Ammon's horn (tissue), 1 donor: ENCODE measurements at places on chromosomes 6 and 20.

- no peak for DNase-seq
Observed at GRCh38 chr6:57104336-57104735, 14.3 kb downstream of the ZNF451 start.

DNA sequence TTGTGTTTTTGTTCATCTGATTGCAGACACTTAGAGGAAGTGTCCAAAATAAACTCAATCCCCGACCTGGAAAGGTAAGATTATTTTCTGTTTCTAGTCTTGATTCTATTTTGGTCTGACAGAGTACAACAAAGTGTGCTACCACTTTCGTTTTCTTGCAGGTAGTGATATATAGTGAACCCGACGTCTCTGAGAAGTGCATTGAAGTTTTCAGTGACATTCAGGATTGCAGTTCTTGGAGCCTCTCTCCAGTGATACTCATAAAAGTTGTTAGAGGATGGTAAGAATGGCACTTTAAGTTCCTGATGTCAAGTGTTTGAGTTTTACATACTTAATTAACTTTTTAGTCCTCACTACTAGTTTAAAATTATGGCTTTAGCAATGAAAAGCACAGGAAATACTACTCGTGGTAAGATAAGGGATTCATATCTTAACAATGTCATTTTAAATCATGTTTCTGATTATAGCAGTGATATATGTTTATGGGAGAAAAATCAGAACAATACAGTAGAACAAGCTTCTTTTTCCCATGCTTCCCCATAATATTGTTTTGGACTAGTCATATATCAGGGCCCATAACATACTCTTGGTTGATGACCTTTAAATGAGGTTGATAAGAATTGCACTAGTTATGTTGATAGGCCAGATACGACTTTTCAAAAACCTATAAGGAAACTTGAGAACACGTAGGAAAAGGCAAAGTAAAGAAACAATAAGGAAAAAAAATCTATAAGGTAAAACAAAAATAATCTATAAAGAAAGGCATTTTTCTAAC is 104.0 kb downstream of the RTN4IP1 start:
- DNase-seq, result no peak

DNA sequence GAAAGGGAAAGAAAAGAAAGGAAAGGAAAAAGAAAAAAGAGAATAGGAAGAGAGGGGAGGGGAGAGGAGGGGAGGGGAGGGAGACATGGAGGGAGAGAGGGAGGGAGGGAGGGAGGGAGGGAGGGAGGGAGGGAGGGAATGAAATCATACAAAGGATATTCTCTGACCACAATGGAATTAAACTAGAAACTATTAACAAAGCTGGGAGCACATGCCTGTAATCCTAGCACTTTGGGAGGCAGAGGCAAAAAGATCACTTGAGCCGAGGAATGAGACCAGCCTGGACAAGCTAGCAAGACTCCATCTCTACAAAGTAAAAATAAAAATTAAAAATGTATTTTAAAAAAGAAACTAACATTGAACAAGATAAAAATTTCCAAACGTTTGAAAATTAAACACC is 62.8 kb downstream of the ILRUN start:
- no peak for DNase-seq

DNA sequence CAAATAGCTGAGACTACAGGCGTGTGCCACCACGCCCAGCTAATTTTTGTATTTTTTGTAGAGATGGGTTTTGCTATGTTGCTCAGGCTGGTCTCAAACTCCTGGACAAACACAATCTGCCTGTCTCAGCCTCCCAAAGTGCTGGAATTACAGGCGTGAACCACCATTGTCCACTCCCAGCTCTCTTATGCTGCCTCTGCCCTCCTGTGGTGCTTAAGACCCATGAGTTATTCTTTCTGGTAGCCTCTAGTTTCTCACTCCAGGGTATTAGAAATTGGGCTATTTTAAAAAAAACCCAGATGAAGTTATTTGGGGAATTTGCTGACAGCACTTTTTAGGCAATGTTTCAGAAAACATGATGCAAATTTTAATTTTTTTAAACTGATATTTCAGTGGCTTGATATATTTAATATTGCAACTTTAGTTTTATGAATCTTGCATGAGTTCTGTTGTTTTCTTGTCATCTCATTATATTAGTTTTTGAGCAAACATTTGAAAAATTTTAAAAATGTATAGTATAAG is 114.0 kb upstream of the FOXO3 start:
- no peak for DNase-seq

GRCh38 chr6:53322188-53323029 is 26.3 kb downstream of the ELOVL5 start:
- DNase-seq, result no peak

DNA sequence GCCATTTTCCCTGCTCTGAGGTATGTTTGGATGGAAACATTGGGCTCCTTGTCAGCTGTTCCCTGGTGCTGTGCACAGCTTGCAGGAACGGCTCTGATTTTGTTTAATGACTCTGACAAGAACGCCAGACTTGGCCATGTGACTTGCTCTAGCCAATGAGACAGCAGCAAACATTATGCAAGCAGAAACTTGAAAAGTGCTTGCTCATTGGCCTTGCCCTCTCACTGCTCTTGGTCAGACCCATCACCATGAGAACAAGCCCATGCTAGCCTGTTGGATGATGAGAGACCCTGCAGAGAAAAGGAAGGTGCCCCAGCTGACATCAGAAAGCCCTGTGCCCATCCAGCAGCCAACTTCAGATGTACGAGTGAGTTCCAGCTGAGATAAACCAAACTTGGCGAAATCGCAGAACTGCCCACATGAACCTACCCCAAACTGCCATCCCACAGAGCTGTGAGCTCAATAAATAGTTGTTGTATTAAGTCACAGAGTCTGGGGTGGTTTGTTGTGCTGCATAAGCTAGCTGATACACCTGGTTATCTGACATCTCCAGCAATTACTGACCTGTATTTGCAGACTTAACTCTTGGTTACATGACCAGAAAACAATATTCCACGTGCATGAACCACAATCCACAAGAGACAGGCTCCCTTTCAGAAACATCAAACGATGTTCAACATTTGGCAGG is 96.9 kb downstream of the JPH2 start:
- no peak for DNase-seq

- DNase-seq, result no peak
Observed at GRCh38 chr20:640674-641515, 12.1 kb downstream of the SRXN1 start.

- no peak for DNase-seq
Observed at GRCh38 chr6:1593958-1594314, 15.8 kb upstream of the FOXC1 start.

- no peak for DNase-seq
Observed at GRCh38 chr6:30007132-30007764, 53.8 kb upstream of the POLR1H start.

GRCh38 chr20:2449386-2449785 is 21.2 kb downstream of the SNRPB start:
- DNase-seq, result no peak

DNA sequence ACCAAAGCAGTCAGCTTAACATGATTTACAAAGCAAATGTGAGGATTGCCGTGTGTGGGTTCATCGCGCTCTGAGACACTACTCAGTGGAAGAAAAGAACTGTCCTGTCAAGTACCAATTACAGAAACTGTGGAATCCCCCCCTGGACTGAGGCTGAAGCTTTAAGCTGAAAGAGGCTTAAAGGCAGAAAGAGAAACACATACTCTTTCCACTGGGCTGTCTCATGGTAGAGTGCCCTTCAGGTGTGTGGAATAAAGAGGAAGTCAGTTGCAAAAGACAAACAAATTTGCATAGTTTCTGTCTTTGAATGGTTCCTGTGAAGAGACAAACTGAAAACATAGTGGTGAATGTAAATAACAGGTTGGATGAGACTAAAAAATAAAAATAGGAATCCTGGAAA is 560.4 kb upstream of the SYNCRIP start:
- no peak for DNase-seq

DNA sequence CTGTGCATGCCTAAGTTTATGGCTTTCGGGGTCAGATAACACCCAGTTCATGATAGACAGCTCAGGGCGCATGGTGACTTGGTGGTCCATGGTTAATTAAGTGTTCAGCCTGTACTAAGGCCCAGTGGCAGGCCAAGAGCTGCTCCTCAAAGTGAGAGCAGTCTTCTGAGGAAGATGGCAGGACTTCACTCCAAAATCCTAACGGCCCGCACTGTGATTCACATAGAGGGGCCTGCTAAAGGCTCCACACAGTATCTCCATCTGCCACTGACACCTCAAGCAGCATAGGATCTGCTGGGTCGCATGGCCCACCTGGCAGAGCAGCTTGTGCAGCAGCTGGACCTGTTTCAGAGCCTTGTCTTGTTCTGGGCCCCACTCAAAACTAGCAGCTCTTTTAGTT is 10.6 kb upstream of the CST7 start:
- DNase-seq, result no peak

- DNase-seq, result no peak
Observed at GRCh38 chr20:10178727-10179313, 39.8 kb upstream of the SNAP25 start.

DNA sequence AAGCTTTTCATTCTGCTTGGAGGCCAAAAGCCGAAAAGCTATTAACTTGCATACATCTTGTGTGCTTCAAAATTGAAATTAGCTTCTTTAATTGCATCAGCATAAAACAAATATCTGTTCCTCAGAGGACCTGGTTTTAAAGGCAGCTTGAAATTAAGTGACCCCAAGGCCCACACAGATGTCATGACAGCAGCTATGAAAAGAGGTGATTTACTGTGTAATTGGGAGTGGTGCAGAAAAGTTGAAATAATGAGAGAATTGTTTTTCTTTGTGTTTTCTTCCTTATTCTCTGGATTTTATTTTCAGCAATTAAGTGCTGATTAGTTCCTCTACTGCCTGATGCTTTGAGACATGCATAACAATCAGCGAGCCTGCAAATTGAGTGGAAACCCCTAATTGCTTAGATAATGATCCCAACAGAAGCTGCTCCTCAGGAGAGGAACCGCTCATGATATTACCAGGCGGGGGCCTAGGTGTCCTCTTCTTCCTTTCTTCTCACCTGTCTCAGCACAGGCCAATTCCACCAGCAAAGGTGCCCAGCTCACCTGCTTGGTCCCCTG is 34.1 kb upstream of the GGTLC1 start:
- no peak for DNase-seq

- peak; percentile 61 for DNase-seq
Observed at GRCh38 chr6:51265426-51265825, 446.8 kb downstream of the TFAP2B start.

GRCh38 chr6:97666889-97667288 is 383.9 kb upstream of the MMS22L start:
- no peak for DNase-seq

DNA sequence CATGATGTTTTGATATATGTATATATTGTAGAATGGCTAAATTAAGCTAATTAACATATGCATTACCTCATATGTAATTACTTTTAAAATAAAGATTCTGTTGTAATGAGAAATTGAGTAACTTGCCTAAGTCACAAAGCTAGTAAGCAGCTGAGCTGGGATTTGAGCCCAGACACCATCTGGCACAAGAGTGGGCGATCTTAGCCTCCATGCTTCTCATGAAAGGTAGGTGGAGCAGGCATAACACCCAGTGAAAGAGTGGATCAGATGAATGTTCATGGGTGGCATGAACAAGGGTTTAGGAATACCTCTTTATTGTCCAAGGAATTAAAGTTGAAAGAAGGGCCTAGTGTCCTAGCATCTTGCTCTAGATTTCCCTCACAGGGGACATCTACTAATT is 365.4 kb downstream of the TFAP2B start:
- peak; percentile 67 for DNase-seq

GRCh38 chr6:7150381-7151064 is 42.8 kb downstream of the RREB1 start:
- no peak for DNase-seq

GRCh38 chr6:54467384-54467783 is 159.1 kb downstream of the TINAG start:
- no peak for DNase-seq

DNA sequence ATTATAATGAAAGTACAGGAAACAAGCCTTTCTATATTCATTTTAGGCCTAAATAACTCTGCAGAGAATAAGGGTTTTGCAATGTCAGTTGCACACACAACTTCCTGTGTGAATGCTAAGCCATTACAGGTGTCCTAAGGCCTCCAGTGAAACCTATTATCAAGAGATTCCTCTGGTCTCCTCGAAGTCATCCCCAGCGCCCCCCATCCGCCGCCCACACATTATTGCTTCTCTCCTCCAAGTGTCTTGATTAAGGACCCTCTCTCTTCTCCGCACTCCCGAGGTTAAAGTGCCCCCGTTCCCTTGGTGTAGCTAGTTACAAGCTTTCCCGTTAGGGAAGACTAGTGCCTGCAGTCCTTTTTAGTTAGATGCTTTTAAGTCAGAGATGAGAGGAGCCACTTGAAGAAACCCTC is 1.3 kb downstream of the HIVEP2 start:
- DNase-seq, result no peak

DNA sequence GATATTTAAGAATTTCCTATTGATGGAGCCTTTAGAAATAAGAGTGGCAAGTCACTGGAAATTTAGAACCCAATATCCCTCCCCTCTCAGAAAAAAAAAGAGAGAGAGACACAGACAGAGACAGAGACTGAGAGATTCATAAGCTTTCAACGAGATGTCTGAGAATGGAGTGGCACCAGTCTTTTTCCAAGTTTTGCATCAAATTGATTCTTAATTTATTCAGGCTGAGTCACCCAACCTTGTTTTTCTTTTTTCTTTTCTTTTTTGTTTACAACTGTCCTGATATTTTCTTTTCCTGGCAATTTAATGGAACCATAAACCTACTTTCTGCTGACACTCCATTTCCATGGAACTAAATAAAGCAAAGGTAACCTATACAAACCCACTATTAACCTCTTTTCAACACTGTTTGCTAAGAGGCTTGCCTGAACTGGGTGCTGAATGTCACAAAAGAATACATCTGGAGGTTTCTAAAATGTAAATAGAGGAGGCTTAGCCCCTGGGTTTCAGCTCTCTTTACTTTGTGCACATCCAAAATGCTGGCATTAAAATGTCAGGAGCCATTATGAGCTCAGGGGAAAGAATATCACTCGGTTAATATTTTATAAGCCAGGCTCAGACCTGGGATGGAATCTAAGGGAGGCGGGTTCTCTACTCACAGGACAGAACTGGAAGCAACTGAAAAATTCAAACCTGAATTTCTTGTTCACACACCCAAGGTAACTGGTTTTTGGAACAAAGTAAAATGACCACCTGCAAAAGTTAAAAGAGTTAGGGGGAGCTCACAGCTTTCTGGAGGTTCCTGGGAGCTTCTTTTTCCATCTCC is 100.8 kb downstream of the BFSP1 start:
- DNase-seq, result no peak
